Adipose tissue (tissue), 3 donors: ENCODE measurements at places on chromosomes 2 and 18. TPM values are rescaled to one million over a fixed set of nuclear protein-coding genes. Genes with fewer than 3 reads are reported as not detected.

The MBD1 gene
- 39.3 TPM for polyA plus RNA-seq

The SLC30A3 gene
- polyA plus RNA-seq, result 0.08 TPM

The POTEI gene
- polyA plus RNA-seq, result not detected

The MAP3K19 gene
- polyA plus RNA-seq, result not detected

The CCDC150 gene
- 0.11 TPM for polyA plus RNA-seq

The WIPF1 gene
- polyA plus RNA-seq, result 20.4 TPM

The OR6B2 gene
- not detected for polyA plus RNA-seq

The SH2D6 gene
- 0.89 TPM for polyA plus RNA-seq

The RAB17 gene
- polyA plus RNA-seq, result 3.9 TPM

The NAT8 gene
- not detected for polyA plus RNA-seq

The PRLH gene
- not detected for polyA plus RNA-seq

The HIBCH gene
- 29.0 TPM for polyA plus RNA-seq

The FMNL2 gene
- polyA plus RNA-seq, result 5.0 TPM

The APOB gene
- 0.22 TPM for polyA plus RNA-seq

The C2orf92 gene
- polyA plus RNA-seq, result 4.3 TPM

The PSMA8 gene
- not detected for polyA plus RNA-seq

The TMEM17 gene
- polyA plus RNA-seq, result 2.2 TPM

The CCDC68 gene
- polyA plus RNA-seq, result 8.1 TPM

The MRO gene
- 3.5 TPM for polyA plus RNA-seq

The IL36RN gene
- 0.01 TPM for polyA plus RNA-seq

The EPHA4 gene
- polyA plus RNA-seq, result 0.72 TPM

The SCN7A gene
- 0.80 TPM for polyA plus RNA-seq

The HOXD12 gene
- polyA plus RNA-seq, result not detected

The LRATD1 gene
- 3.5 TPM for polyA plus RNA-seq

The SLC66A2 gene
- 38.2 TPM for polyA plus RNA-seq

The MRPL30 gene
- 17.8 TPM for polyA plus RNA-seq

The GALNT5 gene
- 0.01 TPM for polyA plus RNA-seq

The CAPN14 gene
- not detected for polyA plus RNA-seq

The SLC8A1 gene
- 0.62 TPM for polyA plus RNA-seq

The UBXN4 gene
- polyA plus RNA-seq, result 45.3 TPM

The NT5DC4 gene
- polyA plus RNA-seq, result not detected

The SCN1A gene
- polyA plus RNA-seq, result under 0.01 TPM
